ENCODE measurements at places on chromosomes 3 and 15.

DNA sequence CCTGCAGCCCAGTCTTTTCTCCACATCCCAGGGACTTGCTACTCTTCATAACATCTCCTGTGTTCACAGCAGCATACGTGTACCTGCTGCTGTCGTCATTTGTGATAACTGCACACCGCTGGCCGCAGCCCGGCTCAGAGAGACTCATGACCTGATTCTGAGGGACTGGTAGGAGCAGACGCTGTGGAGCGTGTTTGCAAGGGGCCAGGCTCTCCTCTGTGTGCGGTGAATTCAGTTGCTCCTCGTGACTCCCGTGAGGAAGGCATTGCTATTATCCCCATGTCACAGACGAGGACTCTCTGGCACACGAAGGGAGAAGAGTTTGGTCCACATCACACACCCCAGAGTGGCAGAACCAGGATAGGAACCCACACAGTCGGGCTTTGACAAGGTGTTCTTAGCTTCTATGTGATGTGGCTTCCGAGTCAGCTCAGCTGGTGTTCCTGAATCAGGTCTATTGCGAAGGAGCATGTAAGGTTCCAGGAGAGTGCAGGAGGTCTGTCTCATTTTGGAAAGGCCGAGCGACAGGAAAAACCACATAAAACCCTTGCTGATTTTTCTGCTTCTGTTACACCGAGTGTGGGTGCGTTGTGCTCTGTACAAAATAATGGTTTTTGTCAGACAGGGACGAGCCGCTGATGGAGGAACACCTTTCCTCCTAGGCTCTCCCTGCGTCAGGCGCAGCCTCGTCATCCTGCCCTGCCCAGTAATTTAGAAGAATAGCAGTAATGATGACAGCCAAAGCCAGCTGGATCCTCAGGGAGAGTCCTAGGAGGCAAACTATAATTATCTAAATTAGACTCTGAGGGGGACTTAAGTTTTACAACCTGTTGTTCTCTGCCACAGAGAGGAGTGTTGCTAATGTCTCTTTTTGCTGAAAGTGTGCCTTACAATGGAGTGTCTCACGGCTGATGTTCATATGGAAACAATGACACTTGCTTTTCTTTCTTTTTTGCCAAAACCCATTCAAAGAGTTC is 157.5 kb upstream of the RGMA start:
- DNase-seq: no peak

GRCh38 chr3:181739628-181740027 is 27.9 kb downstream of the SOX2 start:
- no peak for DNase-seq

GRCh38 chr15:82768414-82769054 is 37.3 kb downstream of the FSD2 start:
- DNase-seq: no peak

- no peak for DNase-seq
These were observed 144.6 kb upstream of the MEF2A start for GRCh38 chr15:99421172-99421656.

- no peak for DNase-seq
These were observed 336.1 kb downstream of the MFSD1 start for GRCh38 chr3:159137949-159138348.

- DNase-seq: no peak
These were observed 50.1 kb downstream of the UMPS start for GRCh38 chr3:124780356-124780755.

DNA sequence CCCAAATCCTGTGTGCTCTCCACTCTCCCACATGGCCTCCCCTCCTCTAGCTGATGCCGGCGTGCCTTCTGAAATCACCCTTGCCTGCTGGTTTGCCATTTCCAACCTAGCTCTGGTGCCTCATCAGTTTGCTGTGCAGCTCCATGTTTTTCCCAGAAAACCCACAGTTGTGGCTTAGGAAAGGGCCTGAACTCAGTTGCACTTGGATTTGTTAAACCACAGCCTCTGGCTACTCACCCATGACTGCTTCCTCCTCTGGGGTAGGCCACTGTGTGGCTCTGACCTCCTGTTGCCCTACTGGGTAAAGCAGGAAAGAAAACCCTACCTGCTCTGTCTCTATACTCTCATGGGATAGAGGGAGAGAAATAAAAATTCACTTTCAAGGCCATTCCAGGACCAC is 97.3 kb downstream of the DAPK2 start:
- DNase-seq: no peak

DNA sequence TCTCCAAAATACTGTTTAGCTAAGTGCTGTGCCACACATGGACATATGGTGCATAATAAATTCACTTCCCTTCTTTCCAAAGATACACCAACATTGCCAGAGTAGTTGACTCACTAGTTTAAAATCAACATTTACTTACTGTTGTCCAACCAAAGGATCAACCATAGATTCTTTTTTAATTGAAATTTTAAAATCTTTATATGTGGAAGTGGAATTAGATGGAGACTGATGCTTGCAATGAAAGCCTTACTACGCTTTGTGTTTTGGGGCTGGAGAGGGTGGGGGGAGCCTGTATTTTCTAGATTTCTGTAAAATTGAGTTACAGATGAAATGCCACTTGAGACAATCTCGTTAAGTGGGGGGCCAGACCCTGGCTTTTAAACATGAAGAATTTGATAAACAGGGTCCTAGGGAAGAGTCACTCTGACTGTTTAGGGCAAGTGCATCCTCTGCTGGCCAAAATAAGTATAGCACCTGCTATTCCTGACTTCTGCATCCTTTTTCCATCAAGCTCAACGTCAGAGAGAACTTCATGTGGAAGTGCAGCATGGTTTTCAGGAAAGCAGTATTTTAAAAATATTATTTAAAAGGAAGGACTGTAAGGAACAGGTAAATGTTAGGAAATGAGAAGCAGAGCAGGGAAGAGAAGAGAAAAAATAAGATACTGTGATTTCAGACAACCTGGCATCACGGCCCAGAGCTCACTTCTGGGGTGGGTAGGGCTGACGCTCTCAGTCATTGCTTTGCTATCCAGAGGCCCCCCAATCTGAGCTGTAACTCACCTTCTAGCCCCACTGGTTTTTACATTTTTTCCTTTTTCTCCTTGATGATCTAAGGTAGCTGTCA is 76.7 kb downstream of the BOC start:
- DNase-seq: peak; percentile 46

- DNase-seq: no peak
These were observed 37.7 kb upstream of the RAB6B start for GRCh38 chr3:133933097-133934024.

DNA sequence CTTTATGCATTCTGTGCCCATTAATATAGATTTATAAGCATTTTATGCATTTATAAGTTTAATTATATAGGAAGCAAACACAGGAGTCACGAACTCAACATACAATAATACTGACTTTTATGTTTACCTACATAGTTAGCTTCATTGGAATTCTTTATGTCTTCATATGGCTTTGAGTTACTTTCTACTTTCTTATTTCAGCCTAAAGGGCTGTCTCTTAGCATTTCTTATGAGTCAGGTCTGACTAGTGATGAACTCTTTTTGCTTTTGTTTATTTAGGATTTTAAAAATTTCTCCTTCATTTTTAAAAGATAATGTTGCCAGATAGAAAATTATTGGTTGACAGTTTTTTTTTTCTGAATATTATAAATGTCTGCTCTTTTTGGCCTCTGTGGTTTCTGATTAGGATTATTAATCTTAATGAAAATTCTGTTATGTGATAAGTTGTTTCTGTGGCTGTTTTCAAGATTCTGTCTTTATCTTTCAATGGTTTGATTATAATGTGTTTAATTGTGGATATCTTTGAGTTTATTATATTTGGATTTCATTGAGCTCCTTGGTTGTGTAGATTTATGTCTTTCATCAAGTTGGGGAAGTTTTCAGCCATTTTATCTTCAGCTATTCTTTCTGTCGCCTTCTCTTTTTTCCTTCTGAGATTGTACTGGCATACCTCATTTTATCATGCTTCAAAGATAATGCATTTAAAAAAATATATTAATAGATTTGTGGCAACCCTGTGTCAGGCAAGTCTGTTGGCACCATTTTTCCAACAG is 54.3 kb downstream of the ATP2C1 start:
- DNase-seq: no peak

- no peak for DNase-seq
These were observed 357.5 kb downstream of the CADM2 start for GRCh38 chr3:85316252-85316651.

GRCh38 chr3:155244699-155245098 is 48.8 kb downstream of the STRIT1 start:
- DNase-seq: no peak

DNA sequence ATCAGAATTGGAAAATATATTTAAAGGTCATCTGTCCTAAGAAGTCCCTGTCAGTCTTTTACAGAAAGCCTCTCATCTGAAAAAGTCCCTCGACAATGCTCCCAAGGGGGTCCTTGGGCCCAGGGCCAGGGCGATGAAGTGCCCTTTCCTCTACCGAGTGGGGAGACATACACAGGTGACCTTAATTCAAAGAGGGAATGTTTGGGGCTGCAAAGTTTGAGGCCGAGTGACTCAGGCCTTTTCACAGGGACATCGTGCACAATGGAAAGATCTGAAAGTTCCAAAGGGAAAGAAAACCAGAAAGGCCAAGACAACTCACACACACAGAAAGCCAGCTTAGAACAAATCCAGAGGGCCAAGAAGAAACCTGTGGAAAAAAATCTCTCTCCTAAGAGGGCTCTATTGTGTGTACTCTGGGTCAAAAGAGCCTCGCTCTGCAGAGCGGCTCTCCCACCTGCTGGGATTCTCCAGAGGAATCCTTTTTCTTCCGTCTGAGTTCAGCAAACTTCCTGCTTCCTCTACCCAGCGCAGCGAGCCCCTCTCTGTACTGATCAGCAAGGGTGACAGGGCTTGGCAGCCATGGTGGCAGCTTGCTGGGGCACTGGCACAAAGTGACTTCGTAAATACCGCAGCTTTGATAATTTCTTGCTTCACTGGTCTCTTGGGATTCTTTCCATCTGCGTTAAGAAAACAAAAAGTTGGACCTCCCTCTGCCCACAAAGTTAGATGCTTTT is 259.1 kb downstream of the OPA1 start:
- no peak for DNase-seq

GRCh38 chr3:104032283-104032682 is 1334.4 kb upstream of the ALCAM start:
- DNase-seq: no peak
